Left renal cortex interstitium (tissue), 4 donors: ENCODE measurements at places on chromosomes 4 and X.
A peak's percentile ranks its signal among the peaks of the same experiment; 100 is the strongest.

GRCh38 chrX:29478336-29479069 lies 736.9 kb upstream of the MAGEB2 start:
- no peak for DNase-seq

DNA sequence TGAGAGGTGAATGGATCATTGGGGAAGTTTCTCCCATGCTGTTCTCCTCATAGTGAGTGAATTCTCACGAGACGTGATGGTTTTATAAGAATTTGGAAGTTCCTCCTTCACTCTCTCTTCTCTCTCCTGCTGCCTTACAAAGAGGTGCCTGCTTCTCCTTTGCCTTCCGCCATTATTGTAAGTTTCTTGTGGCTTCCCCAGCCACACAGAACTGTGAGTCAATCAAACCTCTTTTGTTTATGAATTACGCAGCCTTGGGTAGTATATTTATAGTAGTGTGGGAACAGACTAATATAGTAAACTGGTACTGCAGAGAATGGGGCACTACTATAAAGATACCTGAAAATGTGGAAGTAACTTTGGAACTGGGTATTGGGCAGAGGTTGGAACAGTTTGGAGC lies 7.8 kb upstream of the CTAG2 start:
- no peak for DNase-seq

- DNase-seq = no peak
Measured at GRCh38 chrX:3712051-3712869, 1.2 kb downstream of the PRKX start.

DNA sequence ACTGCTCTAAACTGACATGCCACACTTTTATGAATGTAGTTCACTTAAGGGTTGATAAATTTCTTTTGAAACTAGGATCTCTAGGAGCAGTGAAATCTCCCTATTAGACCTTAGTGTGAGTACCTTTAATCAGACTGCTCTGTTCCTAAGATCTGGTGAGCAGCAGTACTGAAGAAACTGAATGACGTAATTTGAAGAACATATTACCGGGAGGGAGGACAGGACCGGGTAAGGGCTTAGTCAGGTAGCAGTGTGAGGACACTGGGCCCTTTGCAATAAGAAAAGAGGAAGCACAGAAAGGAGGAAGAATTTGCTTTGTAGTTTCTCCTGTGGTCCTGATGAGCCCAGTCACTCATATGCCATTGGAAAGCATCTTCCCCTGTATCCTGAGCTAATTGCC lies 255.2 kb downstream of the THOC2 start:
- no peak for DNase-seq

- DNase-seq = no peak
Measured at GRCh38 chr4:106261980-106262379, 54.0 kb downstream of the TBCK start.

GRCh38 chr4:100430451-100430850 lies 87.4 kb downstream of the EMCN start:
- DNase-seq = no peak

GRCh38 chr4:33107814-33108213 lies 2387.6 kb downstream of the PCDH7 start:
- DNase-seq = no peak

DNA sequence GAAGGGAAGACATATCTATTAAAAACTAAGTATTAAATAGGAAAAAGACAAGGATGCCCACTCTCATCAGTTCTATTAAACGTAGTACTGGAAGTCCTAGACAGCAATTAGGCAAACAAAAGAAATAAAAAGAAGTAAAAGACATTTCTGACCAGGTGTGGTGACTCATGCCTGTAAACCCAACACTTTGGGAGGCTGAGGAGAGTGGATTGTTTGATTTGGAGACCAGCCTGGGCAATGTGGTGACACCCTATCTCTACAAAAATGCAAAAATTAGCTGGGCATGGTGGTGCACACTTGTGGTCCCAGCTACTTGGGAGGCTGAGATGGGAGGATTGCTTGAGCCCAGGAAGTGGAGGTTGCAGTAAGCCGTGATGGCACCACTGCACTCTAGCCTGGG lies 1071.8 kb downstream of the FAT4 start:
- DNase-seq = no peak

- DNase-seq = no peak
Measured at GRCh38 chr4:7766661-7767345, 172.9 kb downstream of the AFAP1 start.

DNA sequence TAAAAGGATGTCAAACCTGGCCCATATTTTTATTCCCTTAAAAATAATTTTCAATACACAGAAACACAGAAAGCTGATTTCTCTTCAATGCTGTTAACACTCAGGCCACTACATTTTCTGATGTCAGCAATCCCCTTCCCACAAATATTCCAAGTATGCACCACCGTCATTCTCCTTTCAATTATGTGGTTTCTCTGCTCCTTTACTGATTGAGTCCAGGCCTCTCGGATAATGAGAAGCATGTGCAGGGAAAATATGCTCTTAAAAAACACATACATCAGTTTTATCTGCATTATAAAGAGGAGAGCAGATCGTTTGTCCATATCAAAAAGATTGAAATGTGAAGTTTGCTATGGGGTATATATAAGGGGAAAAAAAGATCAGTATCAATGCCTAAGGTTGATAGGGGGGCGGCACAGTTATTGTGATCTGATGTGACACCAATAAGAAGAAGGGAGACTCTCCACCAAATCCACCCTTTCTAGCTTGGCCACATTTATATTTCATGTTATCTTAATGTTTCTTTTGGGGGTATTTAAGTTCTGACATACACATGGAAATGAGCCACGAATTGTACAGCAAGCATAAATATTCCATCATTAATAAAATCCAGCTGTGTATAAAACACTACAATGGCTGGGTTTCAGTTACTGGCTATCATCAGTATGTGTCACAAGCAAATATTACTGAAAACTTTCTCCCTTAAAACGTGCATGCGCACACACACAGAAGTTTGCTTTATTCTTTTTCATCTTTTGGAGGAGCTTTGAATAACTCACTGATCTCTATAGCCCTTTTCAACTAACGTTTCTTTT lies 6.4 kb downstream of the AMOT start:
- no peak for DNase-seq

GRCh38 chr4:168923526-168924194 lies 86.4 kb downstream of the CBR4 start:
- peak; percentile 49 for DNase-seq

- no peak for DNase-seq
Measured at GRCh38 chr4:143224255-143224654, 39.5 kb downstream of the USP38 start.

DNA sequence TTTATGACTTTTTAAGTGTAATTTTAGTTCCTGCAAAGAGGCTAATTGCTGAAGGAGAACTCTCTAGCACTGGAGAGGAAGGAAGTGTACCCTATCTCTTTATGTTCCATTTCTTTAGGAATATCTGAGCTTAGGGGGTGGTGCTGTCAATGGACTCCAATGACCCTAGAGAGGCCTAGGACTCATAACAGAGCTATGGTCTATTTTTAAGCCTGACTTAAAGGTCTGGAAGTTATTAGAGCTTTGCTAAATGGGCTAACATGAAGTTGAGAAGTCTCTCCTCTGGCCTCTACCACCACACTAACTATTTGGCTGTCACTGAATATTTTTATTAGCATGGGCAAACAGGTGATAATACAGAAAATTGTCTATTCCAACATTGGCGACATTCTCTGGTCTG lies 152.2 kb downstream of the SPATA18 start:
- DNase-seq = no peak
